Immature natural killer cell (primary cell): ENCODE measurements at places on chromosomes 6 and 20.

DNA sequence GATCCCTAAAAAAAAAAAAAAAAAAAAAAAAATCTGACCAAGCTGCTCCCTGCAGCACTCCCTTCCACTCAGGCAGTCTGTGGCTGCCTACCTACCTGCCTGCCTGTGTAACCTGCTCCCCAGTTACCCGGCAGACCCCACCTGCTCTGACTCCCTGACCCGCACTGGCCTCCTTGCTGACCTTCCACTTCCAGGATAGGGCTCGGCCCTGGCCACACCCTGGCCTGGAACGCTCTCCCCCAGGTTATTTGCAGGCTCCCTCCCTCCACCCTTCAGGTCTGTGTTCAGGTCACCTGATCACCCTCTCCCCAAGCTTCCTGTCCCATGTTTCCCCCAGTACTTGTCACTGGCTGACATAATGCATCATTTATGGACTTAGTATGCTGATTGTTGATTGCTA is 134.3 kb downstream of the SLC23A2 start:
- DNase-seq: no peak

DNA sequence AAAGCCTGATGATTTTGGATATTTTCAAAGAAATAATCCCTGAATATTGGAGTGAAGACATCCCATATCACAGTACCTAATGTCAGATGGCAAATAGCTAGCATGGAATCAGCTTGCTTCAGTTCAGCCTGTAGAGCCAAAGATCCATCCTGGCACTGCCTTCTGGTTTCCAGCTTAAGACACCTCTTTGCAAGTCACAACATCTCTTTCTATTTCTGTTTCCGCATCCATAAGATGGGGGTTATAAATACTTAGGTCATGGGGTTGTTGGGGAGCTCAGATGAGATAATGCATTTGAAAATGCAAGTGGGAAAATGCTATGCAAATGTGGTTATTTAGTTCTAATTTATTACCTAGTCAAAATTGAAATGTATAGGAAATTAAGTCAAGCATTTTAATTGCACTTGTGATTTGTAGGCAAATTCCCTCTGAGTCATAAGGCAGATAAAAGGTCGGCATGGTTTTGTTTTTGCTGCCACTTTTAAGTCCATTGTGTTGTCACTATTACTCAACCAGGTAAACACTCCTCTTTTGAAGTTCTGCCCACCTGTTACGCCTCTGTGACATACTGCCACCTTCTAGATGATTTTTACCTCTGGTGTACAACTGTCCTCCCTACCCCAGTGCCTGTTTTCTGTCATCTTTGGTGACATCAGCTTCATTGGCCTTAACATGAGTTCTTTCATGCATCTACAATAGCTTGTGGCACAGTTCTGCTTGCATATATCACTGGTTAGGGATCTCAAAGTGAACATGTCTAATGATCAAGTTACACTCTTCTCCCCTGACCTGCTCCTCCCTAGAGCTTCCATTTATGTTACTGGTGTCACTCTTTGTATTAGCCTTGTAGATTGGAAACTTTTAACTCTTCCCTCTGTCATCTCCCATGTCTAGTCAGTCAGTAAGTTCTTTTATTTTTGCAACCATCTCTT is 96.6 kb downstream of the CDKAL1 start:
- no peak for DNase-seq

DNA sequence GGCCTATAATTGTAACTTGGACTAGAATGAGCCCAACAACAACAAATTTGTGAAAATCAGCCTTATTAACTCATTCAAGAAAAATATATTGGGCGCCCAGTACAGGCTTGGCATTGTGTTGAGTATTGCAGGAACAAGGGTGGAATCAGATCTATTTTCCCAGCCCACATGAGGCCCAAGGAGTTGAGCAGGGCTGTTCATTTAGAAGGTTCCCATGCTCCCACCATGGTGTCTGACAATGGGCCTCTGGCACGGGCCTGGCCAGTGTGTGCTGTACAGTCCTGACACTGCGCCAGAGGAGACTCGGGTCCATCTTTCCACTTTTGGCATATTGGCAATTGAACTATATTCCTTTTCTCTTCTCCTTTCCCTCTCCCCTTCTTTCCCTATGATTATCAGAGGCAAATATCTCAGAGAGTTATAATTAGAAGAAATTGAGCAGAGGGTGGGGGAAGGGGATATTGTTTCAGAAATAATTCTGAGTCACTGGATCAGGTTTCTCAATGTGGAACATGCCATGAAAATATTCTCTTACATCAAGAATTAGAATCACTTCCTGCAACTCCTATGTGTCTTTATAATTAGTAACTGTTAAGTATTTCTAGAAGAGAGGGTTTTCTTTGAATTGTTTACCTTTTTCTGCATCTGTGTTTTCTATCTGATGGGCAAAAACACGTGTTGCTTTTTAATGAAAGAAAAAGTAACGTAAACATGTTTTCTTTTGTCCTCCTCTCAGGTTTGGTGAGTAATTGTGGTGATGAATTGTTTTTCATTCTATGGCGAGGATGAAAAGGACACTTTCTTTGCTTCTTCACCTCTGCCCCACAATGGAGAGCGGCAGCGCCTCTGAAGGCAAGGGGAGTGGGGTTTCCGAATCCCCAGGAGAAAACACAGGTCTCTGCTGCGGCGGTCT is 209.4 kb downstream of the FOXA2 start:
- DNase-seq: no peak

DNA sequence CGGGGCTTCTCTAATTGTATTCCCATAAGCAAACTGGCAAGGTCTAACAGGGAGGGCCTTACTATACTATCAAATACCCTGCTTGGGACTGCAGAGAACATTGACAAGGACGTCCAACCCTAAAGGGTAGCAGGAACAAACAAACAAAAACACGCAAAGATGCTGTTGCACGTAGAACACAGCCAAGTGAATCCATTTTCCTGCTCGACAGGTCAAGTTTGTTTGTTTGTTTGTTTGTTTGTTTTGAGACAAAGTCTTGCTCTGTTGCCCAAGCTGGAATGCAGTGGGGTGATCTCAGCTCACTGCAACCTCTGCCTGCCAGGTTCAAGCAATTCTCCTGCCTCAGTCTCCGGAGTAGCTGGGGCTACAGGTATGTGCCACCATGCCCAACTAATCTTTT is 91.3 kb downstream of the ZMYND8 start:
- DNase-seq: no peak

- no peak for DNase-seq
These were observed 40.6 kb upstream of the BMP6 start for GRCh38 chr6:7685276-7685675.

- no peak for DNase-seq
These were observed 3.3 kb downstream of the TM9SF4 start for GRCh38 chr20:32112841-32113240.

DNA sequence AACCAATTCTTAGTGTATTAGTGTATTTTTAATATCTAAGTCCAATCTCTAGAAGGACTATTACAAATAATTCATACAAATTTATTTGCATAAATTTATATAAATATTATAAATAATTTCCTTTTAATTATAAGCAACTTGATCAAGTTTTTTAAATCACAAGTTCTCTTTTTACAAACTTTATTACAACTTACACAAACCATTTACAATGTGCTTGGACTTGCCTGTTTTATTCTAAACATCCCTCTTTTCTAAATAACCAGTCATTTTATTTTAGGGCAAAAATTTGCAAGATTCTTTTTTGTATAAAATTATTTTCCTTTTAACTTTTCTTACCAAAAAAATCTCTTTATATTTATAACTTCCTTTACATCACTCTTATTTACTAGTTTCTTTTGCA is 83.5 kb upstream of the SYNCRIP start:
- DNase-seq: no peak
